Suppressor macrophage treated with lipopolysaccharide for 4 hours (primary cell): ENCODE measurements at places on chromosomes 1 and 21.
A peak's percentile ranks its signal among the peaks of the same experiment; 100 is the strongest.

DNA sequence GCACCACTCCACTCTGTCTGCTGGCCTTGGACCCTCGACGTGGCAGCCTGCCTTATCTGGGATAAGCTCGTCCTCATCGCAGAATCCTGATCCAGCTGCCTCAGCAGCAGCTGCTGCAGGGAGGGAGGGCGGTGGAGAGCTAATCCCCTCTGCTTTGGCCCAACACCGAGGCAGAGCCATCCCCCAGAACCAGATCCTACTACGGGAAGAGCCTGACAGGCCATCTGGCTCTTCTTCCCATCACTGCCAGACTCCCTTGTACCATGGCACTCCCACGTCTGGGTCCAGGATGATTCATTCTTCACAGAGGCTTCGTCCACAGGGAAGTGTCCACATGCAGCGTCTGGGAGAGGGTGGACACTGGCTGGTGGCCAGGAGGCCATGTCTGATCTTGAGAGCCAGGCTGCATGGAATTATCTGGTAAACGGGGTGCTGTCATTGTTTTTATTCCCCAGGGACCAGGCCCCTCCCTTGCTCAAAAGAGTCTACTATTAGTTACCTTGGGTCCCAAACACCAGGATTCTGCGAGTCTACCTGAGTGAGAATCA lies 14.6 kb upstream of the PKP1 start:
- no peak for DNase-seq

DNA sequence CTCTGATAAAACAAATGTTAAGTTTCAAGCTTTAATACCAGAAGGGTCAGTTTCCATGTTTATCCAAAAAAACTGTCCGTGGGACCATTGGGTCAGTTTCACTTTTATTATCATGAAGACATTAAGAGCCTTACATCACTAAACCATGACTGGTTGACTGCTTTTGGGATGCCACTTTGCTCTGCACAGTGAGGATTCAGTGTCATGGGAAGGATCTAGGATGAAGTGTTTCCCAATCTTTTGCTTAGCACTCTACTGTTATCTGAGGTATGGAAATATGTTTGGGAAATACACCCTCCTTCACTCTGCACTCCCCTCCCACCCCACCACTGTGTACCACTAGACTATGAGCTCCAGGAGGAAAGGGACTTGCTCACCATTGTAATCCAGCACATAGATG lies 16.3 kb downstream of the RPS6KC1 start:
- peak; percentile 55 for DNase-seq

DNA sequence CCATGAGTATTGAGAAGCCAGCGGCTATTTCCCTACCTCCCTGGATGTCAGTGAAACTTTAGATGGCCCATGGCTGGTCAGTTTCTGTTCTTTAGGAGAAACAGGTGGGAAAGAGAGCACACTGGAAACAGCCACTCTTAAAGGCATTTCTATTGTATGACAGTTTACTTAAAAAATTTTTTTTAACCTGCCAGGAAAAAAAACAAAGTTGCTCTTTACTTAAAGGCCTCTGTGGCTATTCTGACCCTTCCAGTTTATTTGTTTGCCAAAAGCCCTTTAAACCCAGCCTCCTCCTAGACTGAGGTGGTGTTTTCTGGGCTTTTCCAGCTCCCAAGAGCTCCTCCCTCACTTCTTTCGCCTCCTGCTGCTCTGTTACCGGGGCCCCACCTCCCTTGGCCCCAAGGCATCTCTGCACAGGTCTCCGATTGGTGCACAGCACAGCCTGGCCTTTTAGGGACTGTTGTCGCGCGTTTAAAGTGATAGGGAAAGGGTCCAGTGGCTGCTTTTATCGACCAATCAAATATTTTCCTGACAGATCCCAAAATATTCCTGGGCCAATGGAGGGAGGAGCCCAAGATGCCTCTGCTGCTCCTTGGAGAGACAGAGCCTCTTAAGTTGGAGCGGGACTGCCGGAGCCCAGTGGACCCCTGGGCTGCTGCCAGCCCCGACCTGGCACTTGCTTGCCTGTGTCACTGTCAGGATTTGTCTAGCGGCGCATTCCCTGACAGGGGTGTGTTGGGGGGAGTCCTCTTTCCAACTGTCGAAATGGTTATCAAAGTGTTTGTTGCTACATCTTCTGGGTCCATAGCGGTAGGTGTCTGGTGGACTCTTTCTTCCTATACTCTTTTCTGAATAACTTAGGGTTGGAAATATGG lies at the start of gene SH3BGR:
TSS of gene SH3BGR (plus strand) at position 639 of the 875 bp plus-strand sequence. CDS start at position 766, 127 bp downstream.
- no peak for DNase-seq

GRCh38 chr1:109534307-109534858 lies 5.3 kb upstream of the GPR61 start:
- no peak for DNase-seq

DNA sequence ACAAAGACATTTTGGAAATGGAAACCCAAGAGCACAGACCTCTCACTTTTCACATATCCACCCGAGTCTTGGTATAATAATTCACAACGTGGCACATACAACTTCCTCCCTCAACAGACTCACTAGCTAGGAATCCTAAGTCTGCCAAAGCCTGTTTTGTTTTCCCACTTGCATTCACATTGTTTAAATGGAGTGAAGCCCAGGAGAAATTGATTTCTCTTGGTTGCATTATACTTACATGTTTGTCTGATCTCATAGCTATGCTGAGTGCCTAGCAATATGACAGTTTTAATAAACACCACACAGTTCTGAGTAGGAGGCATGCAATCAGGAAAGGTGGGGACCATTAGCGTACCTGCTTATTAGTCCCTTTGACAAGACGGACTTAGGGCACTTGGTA lies 348.6 kb upstream of the ADGRL4 start:
- no peak for DNase-seq

DNA sequence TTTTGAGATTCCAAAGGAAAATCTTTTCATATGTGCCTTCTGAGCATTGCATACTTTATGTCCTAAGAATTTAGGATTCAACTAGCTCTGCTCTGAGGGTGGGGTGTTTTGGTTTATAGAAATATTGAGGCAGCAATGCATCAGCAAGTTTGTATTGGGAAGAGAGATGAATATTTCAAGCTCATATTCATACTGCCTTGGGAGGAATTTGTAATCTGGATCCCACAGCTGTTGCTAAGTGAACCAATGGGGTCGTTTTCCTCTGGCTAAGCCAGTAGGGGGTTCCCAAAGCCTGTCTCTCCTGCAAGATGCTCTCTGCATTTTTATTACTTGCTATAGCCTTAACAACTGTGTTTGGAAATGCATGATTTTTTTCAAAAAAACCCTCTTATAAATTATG lies 130.6 kb downstream of the SNX7 start:
- DNase-seq: no peak

GRCh38 chr1:59730759-59731478 lies 83.8 kb upstream of the HOOK1 start:
- peak; percentile 59 for DNase-seq

- DNase-seq: no peak
Observed at GRCh38 chr1:223665592-223666312, at the start of gene CAPN8. Gene CAPN8, minus strand, starts transcription at chr1:223665701. Its CDS starts 55 bp downstream, at chr1:223665646.

DNA sequence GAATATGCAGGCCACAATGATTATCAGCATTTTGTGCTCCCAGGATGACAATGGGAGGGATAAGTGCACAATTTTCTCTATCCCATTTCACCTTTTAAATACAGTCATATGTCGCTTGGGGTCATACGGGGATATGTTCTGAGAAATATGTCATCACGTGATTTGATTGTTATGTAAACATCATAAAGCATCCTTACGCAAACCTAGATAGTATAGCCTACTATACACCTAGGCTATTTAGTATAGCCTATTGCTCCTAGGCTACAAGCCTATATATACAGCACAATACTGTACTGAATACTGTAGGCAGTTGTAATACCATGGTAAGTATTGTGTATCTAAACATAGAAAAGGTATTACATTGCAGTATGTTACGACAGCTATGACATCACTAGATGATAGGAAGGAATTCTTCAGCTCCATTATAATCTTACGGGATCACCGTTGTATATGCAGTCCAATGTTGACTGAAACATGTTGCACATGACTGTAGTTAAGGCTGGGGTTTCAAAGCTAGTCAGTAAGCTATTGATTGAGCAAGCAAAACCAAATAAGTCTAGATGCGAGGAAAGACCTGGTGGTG lies 18.9 kb downstream of the RUSC1 start:
- no peak for DNase-seq

DNA sequence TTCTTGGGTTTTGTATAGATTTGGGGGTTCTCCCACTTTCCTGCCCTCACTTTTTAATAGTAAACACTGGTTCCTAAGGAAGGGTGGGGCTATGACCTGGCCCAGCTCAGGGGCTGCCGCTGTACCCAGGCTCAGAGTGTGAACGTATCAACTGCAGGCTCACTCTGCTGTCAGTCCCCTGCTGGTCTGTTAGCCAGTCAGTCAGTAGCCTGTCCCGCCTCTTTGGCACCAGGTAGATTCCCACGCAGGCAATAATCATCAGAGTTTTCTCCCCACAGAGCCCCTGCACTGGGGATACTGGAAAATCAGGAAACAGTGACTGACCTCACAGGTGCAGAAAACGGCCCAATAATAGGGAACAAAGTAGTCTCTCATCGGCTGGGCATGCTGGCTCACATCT lies 15.0 kb upstream of the ALPL start:
- DNase-seq: no peak

DNA sequence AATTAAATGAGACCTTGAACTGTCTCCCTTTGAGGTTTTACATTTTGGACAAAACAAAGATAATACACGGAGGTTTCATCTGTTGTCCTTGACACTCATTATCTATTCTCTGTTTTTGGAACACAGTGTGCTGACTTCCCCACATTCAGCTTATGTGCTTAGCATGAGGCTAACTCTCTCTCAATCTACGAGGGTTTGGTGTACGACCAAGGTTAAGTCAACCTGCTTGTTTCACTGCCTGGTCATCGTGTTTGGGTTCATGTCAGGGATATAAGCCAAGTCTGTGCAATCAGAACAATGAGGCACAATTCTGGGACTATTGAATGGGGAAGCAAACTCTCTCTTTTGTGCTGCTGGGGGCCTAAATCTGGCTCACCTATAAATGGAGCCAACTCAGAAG lies 328.5 kb upstream of the USP25 start:
- DNase-seq: no peak

DNA sequence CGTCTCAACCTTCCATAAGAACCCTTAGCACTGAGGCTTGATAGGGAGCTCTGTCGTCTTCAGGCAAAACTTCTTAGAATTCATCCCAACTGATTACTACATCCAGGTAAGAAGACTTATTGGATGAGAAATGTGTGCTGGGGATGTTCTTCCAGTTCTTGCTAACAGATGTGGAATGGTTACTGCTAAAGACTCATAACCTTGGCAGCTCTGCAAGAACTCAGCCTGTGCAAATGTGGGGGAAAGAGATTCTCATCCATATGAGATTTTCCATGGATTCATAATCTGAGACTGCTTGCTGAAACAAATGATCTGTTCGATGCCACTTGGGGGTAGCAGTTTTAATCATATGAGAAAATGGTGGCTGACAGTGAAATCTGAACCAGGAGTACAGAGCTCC lies 48.2 kb downstream of the NTPCR start:
- DNase-seq: no peak

- DNase-seq: peak; percentile 92
Observed at GRCh38 chr1:159879977-159880376, 17.5 kb upstream of the VSIG8 start.
